ENCODE measurements at places on chromosomes 1 and 21.

- peaks cover 7% of the 10 kb centered on the region for H3K36me3 ChIP-seq
- H3K4me3 ChIP-seq = peak overlapping the region; percentile 82
- peak; percentile 41 for DNase-seq
- H3K4me1 ChIP-seq = peaks cover 43% of the 10 kb centered on the region
- peaks cover 11% of the 10 kb centered on the region for H3K27me3 ChIP-seq
Observed at GRCh38 chr1:212700223-212700891, 717 bp upstream of the BATF3 start.

DNA sequence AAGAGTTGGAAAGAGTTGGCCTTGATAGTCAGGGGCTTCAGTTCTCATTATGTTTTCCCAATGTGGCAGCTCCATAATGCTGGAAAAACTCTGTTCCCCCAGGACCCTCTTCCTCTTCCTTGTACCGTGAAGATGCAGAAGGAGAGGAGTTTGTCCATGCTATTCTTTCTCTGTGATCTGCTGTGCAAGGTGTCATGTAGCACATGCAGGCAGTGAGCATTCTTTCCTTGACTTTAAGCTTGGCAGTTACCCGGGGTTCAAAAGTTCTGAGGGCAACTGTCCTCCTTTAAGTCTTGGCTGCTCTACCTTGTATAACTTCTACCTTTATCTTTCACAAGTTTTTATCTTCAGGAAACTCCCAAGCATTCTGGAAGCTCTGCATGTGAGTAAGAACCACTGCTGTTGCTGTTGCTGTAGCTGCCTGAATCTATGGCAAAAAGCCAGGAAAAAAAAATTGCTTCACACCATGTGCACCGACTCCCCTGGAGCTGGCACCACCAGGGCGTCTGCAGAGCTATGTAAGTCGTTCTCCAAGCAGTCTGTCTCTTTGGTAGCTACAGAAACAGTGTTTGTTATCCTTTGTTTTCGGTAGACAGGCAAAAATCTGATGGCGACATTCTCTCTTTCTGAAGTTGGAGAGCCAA is 42.7 kb upstream of the SLC16A1 start:
- no peak overlapping the region for H3K27ac ChIP-seq
- no peak for DNase-seq
- no peak overlapping the region for H3K4me3 ChIP-seq
- H3K27me3 ChIP-seq = no peaks in the 10 kb centered on the region
- peaks cover 4% of the 10 kb centered on the region for H3K36me3 ChIP-seq

DNA sequence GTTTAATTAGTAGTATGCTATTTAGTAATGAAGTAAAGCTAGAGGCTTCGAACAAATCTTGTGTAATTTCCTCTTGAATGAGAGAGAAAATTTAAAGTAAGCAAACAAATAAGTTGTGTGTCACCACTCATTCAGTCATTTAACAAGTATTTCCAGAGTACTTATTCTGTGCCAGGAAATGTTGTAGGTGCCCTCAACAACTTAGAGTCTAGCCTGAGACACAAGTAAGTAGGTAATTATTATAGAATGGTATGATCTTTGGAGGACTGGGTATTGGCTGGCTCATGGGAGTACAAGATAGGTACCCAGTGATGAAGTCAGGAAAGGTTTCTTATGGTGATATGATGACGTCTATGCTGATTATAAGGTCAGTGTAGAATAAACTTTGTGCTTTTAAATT is 17.4 kb upstream of the METTL18 start:
- H3K27ac ChIP-seq = no peak overlapping the region
- peaks cover 2% of the 10 kb centered on the region for H3K4me1 ChIP-seq
- H3K27me3 ChIP-seq = no peaks in the 10 kb centered on the region

DNA sequence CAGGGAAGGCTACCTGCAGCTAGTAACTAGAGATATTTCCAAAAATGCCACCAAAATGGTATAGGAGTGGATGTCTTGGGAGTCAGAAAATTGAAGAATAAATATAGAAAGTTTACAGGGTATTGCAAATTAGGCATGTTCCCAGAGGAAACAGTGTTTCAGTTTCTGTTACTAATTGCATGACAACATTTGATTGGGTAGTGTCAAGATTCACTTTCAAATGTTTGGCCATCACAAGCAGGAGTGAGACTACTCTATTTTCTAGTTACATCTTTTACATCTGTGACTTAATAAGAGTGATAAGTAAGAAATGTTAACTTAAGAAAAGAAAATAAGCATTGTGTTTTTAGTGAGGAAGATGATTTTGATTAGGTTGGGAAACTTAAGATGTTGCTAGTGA is 30.2 kb downstream of the AMY1C start:
- no peak overlapping the region for H3K4me3 ChIP-seq
- no peaks in the 10 kb centered on the region for H3K27me3 ChIP-seq
- no peak for DNase-seq
- H3K36me3 ChIP-seq = no peaks in the 10 kb centered on the region
- H3K4me1 ChIP-seq = no peaks in the 10 kb centered on the region

- DNase-seq = peak; percentile 36
- H3K27ac ChIP-seq = peak overlapping the region; percentile 69
- H3K4me3 ChIP-seq = peak overlapping the region; percentile 44
- peaks cover 20% of the 10 kb centered on the region for H3K4me1 ChIP-seq
- no peaks in the 10 kb centered on the region for H3K27me3 ChIP-seq
Observed at GRCh38 chr1:31872658-31873636, 57.1 kb upstream of the SPOCD1 start.

GRCh38 chr1:97385536-97386277 is 535.1 kb downstream of the DPYD start:
- H3K27ac ChIP-seq = no peak overlapping the region
- peaks cover 4% of the 10 kb centered on the region for H3K4me1 ChIP-seq
- H3K4me3 ChIP-seq = no peak overlapping the region
- no peak for DNase-seq
- H3K36me3 ChIP-seq = no peaks in the 10 kb centered on the region
- no peaks in the 10 kb centered on the region for H3K27me3 ChIP-seq

DNA sequence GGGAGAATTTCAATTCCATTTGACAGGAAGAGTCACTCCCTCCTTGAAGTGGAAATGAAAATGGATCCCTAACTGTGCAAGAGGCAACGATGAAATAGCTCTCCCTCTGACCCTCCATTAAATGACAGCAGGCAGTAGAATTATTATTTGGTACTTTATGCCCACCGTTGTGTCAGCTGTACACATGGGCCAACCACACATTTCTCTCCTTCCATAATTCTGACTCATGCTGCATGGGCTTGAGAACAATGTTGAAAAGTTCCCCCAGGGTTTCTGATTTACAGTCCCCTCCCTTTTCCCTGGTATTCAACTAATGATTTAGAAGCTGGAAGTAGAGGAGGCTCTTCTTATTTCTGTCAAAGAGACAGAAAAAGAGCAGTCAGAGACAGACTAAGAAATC is 103.5 kb downstream of the RGS7 start:
- no peaks in the 10 kb centered on the region for H3K4me1 ChIP-seq
- H3K4me3 ChIP-seq = no peak overlapping the region
- peaks cover 3% of the 10 kb centered on the region for H3K36me3 ChIP-seq
- DNase-seq = no peak

GRCh38 chr1:94903280-94904009 is 23.5 kb downstream of the CNN3 start:
- H3K4me3 ChIP-seq = no peak overlapping the region
- peaks cover 13% of the 10 kb centered on the region for H3K27me3 ChIP-seq
- DNase-seq = no peak
- H3K4me1 ChIP-seq = no peaks in the 10 kb centered on the region

DNA sequence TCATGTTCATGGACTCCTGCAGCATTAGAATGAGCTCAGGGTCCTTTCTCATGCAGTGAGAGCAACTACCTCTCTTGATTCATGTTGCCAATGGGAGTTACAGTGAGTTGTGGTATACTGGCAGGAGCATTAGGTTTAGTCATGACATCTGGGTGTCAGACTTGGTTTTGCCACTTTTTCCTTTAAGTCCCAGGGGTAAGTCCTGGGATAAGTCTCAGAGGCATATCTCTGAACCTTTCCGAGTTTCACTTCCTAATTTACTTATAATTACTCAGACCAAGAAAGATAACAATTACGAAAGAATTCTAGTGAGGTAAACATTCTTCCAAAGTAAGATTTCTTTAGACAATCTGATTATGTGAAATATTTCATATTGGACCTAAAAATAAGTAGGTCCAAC is 606.0 kb downstream of the SMYD3 start:
- no peak overlapping the region for H3K4me3 ChIP-seq
- no peak overlapping the region for H3K27ac ChIP-seq
- no peaks in the 10 kb centered on the region for H3K4me1 ChIP-seq

DNA sequence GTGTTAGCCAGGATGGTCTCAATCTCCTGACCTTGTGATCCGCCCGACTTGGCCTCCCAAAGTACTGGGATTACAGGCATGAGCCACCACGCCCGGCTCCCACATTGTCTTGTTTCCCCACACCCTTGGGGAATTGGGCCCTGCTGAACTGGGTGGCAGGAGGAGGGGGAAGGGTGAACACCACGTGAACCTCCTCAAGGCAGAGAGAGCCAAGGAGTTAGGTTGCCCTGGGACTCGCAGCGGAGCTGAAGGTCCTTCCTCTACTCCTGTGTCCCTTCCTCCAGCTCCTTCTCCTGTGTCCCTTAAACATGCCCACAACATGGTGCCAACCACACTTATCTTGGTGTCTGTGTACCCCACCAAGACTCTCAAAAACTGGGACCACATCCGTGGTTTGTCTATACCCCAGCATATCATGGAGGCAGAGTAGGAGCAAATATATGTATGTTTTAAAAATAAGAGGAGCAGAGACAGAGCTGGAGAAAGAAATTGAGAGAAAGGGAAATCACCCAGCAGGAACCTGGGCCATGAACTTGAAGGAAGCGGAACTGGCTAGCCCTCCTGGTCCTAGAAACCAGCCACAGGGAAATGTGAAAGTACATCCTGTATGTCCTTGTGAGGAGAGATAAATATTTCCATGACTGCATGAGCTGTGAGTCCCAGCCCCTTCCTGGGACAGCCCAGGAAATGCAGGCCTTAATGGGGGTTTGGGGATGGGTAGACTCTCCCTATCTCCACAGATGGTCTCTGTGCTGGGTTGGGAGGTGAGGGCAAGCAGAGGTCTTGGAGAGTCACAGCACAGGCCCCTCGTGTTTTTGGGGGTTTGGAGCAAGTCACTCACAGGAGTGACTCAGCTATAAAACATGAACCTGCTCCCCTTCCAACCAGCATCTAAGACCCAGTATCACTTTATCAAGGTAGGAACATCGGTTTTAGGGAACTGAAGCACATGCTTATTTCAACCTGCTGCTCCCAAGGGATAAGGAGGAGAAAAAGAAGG is 9.4 kb upstream of the TAL1 start:
- H3K4me3 ChIP-seq = no peak overlapping the region
- peaks cover 53% of the 10 kb centered on the region for H3K27me3 ChIP-seq
- no peak overlapping the region for H3K27ac ChIP-seq
- no peak for DNase-seq
- no peaks in the 10 kb centered on the region for H3K36me3 ChIP-seq

DNA sequence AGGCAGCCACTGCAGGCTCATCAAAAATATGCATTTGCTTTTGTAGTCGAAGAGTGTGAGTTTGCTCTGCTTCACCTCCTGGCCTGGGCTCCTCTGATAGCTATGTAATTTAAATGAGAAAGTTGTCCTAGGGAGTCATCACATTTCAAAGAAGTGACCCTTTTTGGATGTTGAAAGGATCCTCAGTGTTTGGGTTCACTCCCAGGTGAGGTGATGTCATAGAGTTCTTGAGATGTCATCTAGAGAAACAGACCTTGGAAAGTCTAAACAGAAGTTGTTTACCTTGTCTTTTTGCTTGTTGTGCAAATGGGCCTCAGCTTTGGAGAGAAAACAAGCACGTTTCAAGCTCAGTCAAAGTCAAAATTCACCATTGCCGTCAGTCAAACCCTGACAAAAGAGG is 92.0 kb upstream of the BARHL2 start:
- peaks cover 68% of the 10 kb centered on the region for H3K27me3 ChIP-seq
- no peak overlapping the region for H3K27ac ChIP-seq
- H3K4me3 ChIP-seq = no peak overlapping the region
- H3K36me3 ChIP-seq = no peaks in the 10 kb centered on the region
- H3K4me1 ChIP-seq = peaks cover 1% of the 10 kb centered on the region

GRCh38 chr1:109641861-109642260 is 14.0 kb upstream of the GSTM4 start:
- H3K36me3 ChIP-seq = peaks cover 12% of the 10 kb centered on the region
- no peak for DNase-seq
- H3K27ac ChIP-seq = no peak overlapping the region
- H3K4me3 ChIP-seq = no peak overlapping the region
- H3K4me1 ChIP-seq = peaks cover 15% of the 10 kb centered on the region

- H3K36me3 ChIP-seq = no peaks in the 10 kb centered on the region
- H3K4me1 ChIP-seq = peaks cover 2% of the 10 kb centered on the region
Observed at GRCh38 chr1:160108888-160109662, 6.5 kb upstream of the ATP1A2 start.

- no peak overlapping the region for H3K27ac ChIP-seq
- H3K4me1 ChIP-seq = peaks cover 12% of the 10 kb centered on the region
Observed at GRCh38 chr1:33142483-33143064, 39.3 kb downstream of the TRIM62 start.
